MV-4-11 (cell line): ENCODE measurements at places on chromosomes 13 and 19.

- DNase-seq: no peak
Measured at GRCh38 chr13:31781064-31781463, 41.7 kb downstream of the RXFP2 start.

GRCh38 chr13:46565808-46566750 lies 13.1 kb downstream of the LRCH1 start:
- peak; percentile 60 for DNase-seq

DNA sequence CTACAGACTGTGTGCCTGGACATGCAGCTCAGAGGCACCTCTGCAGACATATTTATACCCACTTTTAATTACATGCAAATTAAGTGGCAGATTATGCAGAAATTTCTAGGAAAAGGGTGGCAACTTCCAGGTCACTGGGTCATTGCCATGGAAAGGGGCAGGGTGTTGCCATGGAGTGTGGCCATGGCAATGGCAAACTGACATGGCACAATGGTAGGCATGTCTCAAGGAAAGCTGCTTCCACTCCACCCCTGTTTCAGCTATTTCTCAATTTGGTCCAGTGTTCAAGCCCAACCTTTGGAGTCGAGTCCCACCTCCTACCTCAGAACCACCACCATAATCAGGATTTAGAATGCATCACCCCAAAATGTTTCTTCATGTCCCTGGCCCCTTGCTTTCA lies 170.7 kb upstream of the TSHZ3 start:
- no peak for DNase-seq

GRCh38 chr13:20727856-20728255 lies 24.4 kb downstream of the IL17D start:
- peak; percentile 16 for DNase-seq

GRCh38 chr13:66021846-66022245 lies 1208.3 kb downstream of the PCDH9 start:
- no peak for DNase-seq

- no peak for DNase-seq
Measured at GRCh38 chr13:113845055-113845454, 18.8 kb downstream of the GAS6 start.

GRCh38 chr13:37602733-37603381 lies 4.3 kb upstream of the POSTN start:
- DNase-seq: no peak

DNA sequence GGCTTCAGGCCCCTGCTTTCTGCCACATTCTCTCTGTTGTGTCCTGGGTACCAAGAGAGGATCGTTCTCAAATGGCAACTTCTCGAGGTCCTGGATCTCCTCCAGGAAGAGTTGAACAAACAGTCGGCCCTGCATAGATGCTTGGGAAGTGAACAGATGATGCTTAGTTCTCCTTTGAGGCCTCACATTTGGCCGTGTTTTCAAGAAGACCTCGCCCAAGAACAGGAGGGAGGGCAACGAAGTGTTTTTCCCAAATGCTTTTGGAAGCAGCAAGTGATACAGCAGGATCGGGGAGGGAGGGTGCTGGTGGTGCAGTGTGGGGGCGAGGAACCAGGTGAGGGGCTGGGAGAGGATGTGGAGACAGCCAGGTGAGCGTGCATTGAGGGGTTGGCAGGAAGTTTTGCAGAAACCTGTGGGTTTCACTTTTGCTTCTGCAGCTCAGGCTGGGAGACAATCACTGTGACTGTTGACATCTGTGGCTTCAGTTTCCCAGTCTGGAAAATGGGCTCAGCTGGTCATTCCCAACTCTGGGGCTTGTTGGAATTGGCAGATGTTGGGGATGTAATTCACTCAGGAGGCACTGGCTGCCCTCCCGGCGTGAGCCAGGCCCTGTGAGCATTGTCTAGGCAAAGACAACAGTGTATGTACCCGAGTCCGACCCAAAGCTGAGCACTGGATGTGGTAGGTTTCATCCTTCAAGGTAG lies 21.6 kb downstream of the MAST3 start:
- no peak for DNase-seq

DNA sequence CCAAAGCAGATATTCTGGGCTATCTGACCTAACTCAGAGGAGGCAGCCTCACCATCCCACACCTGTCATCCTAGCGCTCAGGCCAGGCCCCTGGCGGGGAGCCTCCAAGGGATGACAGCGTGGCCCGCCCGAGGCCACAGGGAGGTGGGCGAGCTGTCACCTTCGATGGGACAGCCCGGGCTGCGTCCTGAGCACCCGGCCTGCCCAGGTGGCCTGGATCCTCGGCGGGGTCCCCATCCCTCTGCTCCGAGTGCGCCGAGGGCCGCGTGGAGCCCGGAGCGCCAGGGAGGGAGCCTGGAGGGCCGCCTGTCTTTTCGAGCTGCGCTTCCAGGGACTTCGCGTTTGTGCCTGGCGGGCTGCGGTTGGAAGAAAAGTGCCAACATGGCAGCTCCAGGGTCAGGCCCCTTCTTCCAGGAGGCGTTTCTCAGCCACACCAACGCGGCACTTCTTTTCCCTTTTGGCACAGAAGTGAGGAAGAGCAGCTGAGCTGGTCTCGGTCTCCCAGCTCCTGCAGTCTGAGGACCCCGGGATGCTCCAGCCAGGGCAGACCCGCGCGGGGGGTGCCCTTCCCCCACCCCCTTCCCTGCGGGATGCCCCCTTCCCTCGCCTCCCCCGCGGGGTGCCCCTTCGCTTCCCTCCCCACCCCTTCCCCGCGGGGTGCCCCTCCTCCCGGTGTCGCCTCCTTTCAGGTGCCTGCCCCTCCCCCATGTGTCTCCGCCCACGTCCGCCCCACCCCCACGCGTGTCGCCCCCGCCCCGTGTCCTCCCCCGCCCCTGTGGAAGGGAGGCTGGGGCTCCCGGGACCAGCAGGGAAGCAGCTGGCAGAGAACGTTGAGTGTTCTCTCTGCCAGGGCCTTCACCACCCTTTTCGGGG lies 42.3 kb downstream of the GJA3 start:
- no peak for DNase-seq

DNA sequence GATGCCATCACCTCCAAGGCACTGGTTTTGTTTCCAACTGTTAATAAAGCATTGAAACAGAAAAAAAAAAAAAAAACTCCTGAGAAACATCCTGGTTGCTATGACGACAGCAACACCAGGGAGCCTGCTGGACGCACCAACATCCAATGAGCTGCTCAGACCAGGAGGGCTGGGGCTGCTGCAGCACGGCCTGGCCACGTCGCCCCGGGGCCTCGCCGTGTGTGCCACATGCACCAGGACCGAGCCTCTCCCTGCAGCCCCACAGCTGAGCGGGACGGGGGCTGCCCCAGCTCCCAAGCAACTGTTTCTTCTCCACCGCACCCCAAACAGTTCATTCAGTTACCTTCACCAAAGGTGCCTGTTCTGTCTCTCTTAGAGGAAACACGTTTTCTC lies 54.5 kb downstream of the RASA3 start:
- DNase-seq: no peak

GRCh38 chr13:43884222-43884621 lies 4.5 kb downstream of the LACC1 start:
- no peak for DNase-seq

DNA sequence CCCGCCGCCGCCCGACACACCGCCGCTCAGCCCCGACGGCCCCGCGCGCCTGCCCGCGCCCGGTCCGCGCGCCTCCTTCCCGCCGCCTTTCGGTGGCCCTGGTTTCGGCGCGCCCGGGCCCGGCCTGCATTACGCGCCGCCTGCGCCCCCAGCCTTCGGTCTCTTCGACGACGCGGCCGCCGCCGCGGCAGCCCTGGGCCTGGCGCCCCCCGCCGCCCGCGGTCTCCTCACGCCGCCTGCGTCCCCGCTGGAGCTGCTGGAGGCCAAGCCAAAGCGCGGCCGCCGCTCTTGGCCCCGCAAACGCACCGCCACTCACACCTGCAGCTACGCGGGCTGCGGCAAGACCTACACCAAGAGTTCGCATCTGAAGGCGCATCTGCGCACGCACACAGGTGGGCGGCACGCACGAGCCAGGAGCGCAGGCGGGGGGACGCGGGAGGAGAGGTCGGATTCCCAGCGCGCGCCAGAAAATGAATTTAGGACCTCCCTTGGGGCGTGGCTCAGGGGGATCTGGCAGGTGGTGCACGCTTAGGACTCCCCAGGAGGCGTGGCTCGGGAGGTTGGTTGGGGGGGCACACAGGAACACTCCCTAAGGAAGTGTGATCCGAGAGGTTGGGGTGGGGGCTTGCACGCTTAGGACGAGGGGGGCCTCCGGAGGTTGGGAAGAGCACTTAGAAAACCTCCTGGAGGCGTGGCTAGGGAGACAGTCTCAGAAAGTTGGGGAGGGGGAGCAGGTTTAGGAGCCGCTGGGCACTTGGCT lies 1.2 kb downstream of the KLF2 start:
- DNase-seq: no peak

DNA sequence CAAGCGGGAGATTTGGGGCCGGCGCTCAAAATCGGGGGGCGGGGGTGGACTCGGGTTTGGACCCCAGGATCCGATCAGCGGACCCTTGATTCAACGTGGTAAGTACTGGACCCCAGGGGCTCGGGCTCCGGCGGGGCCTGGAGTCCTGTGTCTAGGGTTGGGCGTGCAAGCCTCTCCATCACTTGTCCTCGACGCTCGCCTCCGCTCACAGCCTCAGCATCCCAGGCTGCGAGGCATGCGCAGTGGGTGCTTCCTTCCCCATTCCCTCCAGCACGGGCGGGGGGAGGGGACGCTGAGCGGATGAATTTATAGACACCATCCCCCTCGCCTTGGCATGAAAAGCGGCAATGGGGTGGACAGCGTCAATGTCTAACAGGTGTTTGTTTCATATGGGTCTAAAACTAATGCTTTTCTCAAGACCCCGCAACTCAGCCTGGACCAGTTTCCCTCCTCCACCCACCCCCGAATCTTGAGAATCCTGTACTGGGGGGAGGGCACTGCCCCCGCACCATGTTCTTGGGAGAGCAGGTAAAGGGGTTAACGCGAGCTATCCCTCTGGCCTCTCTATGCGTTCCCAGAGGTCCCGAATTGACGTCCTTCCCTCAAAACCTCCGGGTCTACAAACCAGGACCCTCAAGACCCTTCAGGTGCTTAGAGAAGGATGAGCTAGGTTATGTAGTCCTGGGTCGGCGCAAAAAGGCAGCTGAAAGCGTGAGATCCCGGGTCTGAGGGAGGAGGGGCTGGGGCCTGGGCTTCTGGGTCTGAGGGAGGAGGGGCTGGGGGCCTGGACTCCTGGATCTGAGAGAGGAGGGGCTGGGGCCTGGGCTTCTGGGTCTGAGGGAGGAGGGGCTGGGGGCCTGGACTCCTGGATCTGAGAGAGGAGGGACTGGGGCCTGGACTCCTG lies 579 bp downstream of the CPT1C start:
- peak; percentile 58 for DNase-seq

DNA sequence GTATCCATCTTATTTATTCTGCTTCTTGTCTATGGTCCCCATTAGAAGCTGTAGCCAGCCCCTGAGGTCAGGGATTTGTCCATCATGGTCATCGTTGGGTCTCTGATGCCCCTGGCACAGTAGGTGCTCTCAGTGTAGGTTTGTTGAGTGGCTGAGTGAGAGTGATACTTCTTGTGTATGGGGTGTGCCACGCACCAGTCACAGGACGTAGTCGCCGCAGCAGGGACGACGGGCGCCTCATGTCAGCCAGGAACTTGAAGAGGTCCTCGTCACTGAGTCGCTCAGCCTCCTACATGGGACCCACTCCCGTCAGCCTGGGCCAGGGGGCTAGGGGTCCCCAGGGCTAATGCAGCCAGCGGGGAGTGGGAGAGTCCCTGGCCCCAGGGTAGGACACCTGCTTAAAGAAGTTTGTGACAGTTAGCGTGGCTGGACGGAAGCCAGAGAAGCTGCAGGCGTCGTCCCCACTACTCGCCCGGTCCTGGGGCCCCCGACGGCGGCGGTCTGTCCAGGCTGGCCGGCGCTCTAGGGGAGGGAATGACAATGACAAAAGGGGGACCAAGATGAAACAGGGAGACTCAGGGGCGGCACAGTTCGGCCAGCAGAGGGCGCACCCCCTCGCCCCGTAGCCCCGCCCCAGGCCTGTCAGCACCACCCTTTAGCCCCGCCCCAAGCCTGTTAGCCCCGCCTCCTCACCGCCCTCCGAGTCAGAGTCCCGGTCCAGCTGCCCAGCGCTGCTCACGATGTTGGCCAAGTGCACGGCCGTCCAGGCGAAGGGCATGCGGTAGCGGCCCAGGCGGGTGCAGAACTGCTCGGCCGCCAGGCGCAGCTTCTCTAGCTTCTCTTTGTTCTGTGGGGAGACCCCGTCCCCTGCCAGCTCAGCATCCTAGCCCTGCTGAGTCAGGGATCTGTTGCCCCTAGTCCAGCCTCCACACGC lies 3.7 kb downstream of the ANGPTL8 start:
- peak; percentile 61 for DNase-seq

GRCh38 chr19:38952395-38953165 lies 21.8 kb downstream of the MRPS12 start:
- DNase-seq: peak; percentile 67

- DNase-seq: peak; percentile 19
Measured at GRCh38 chr19:54803410-54803809, at the start of gene KIR2DL4. Gene KIR2DL4 (plus strand): TSS chr19:54803610. CDS start chr19:54803652, 42 bp downstream.

DNA sequence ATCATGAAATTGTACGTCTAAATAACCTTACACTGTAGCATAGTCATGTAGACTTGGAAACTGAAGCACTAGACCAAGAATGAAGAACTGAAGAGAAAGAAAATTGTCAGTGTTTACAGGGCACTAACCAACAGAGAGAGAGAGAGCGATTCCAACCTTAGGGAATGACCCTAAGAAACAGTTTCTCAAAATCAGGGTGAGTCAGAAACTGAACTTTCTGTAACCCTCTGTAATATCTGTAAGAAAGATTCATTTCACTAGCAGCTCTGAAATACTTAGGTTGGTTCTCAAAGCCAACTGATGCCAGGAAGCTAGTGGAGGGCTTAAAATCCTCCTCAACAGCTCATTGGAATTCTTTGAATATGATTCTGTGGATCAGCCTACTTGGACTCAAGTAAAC lies 936.9 kb downstream of the EFNB2 start:
- peak; percentile 33 for DNase-seq

DNA sequence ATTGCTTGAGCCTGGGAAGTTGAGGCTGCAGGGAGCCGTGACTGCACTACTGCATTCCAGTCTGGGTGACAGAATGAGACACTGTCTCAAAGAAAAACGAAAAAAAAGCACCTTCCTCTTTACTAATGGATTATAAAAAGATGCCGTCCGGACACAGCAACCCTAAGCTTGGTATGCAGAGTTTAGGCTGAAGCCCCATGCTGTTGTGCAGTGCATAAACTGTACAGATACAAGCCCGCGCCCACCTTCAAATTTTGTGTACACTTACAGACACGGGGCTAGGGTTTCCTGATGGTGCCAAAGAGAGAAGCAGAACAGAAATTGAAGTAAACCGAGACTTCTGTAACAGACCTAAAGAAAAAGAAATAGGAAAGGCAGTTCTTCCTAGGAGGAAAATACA lies 9.0 kb downstream of the LPAR6 start:
- no peak for DNase-seq

DNA sequence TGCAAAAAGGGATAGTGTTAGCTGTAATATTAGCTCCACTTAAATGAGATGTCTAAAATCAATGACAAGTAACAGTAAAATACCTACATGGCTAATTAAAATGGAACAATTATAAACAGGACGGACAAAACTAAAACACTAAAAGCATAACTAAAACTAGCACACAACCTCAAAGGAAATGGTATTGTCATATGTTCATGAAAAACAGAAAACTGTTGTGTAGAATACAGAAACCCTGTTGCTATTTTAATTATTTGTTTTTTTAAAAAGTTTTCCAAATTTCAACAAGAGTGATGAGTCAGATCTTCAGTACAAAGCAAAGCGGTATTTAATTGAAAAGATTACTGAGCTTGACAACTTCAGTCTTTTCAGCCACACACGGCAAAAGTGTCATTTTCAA lies 4.2 kb downstream of the RCBTB2 start:
- DNase-seq: no peak

- peak; percentile 48 for DNase-seq
Measured at GRCh38 chr19:39038098-39038497, 5.7 kb upstream of the FBXO27 start.
